Hypothalamus (tissue), 51 donors: ENCODE measurements at places on chromosomes 4 and X.

GRCh38 chrX:8183346-8183745, 12.3 kb upstream of the VCX2 start:
- no peak for DNase-seq

DNA sequence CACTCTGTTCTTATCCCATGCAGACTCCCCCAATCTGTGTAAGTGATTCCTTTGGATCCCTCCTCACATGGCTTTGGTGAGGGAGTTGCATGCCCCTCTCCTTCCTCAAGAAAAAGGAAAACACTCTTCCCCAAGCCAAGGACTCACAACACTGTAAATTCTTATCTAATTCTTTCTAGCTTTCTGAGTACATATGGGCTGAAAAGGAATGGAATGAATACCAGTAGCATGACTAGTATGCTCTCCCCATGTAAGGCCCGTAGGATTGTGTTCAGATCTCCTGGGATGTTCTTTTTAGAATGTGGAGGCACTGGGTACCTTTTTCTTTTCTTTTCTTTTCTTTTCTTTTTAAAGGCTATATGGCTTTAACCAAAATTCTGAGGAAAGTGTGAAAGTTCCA, 17.0 kb upstream of the MAGED1 start:
- no peak for DNase-seq

DNA sequence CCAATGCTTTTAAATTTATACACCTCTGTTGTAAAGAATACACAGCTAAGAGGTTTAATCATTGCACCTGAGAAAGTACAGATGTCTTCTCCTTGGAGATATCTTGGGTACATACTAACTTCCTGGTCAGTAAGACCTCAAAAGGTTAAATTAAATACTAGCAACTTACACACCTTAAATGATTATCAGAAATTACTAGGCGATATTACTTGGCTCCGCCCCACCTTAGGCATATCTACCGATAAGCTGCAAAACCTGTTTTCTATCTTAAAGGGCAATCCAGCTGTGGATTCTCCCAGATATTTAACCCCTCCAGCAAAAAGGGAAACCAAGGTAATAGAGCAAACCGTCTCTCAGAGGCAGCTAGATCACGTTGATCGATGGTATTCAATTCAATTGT, 819.4 kb downstream of the FAM133A start:
- no peak for DNase-seq

DNA sequence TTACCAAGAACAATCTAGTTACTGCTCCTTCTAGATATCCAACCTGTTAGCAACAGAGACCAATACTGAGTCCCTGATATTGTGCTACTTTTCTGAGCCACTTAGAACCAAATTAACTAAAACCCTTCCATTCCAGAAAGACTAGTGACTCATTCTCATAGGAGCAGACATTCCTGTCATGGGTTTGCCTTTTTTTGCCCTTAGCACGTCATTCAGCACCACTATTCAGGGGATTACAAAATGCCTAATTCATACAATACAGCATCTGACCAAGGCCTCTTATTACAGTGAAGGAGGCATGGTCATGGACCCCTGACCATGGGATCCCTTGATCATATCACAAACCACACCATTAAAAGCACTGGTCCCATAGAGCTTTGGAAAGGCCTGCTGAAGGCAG, 123.8 kb upstream of the CXCL13 start:
- DNase-seq, result no peak

- no peak for DNase-seq
These were observed 28.1 kb upstream of the RASGEF1B start for GRCh38 chr4:81499840-81500239.

DNA sequence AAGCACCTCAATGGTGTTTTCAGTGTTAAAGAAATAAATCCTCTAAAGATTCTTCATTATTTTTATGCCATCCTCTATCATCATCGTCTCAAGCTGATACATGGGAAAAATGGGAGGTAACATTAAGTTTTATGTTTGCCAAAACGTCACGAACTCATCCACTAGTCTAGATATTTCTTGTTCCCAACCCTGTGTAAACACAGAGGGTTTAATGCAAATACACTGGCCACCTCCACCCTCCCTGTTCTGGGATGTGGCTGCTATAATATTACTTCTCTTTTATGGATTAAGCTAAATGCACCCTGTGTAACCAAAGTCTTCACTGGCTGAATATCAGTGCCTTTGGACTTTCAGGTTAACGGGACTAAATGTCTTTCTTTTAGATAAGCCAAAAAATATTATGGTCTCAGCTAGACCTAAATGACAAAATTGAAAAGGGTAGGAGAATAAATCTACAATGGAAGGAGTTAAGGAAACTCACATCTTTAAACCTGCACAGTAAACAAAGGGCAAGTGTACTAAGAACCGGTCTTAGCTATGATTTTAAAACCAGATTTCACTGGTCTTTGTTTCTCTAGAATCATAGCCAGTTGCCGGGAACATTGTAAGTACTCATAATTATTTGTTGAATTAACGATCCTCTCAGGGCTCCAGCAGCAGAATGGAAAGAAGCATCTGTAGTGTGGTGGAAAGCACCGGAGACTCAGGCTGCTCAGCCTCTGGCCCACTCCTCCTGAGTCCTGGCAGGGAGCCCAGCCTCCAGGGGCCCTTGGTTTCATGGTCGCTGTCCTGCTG, 103.5 kb upstream of the NOCT start:
- DNase-seq, result no peak

DNA sequence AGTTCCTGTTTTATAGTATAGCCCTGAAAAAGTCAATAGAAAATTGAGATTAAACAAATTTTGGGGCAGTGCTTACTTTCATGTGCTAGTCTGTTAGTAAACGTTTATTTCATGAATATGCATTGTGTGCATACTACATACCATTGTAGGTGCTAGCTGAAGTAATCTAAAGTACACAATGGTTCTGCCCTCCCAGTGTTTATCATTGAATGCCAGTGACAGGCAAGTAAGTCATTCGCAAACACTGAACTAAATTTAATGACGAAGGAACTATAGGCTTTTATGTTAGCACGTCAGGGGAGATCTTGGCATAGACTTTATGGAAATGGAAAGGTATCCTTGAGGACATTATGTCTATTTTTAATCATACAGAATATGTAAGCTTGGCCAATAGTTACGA, 426.9 kb upstream of the EPHA5 start:
- DNase-seq, result no peak

- no peak for DNase-seq
These were observed 146.7 kb upstream of the FAM9B start for GRCh38 chrX:9180623-9181022.

DNA sequence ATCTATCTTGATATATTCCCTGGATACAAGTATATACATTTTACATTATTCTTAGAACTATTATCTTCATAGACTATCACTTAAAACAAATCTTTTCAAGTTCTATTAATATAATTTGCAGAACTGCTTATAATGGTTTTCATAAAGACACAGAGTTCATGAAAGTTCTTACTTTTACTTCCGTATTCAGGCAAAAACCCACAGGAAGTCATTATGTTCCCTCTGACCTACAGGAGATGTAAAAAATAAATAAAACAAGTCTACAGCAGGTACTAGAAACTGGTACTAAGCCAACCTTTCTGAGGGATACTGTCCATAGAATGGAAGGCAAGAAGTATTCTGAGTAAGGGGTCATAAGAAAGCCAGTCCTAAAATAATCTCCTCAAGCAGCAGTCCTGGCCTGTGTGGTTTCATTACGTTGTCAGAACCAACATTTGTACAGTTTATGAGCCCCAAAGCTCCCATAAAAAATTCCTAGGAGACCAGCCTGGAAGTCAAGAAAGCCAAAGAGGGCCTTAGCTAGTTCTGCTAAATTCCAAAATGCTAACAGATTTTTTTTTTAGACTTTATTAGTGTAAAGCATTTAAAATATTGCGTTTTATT, 68.6 kb downstream of the CAMK2D start:
- DNase-seq, result no peak

GRCh38 chr4:151888367-151888866, 127.6 kb upstream of the GATB start:
- DNase-seq, result no peak

DNA sequence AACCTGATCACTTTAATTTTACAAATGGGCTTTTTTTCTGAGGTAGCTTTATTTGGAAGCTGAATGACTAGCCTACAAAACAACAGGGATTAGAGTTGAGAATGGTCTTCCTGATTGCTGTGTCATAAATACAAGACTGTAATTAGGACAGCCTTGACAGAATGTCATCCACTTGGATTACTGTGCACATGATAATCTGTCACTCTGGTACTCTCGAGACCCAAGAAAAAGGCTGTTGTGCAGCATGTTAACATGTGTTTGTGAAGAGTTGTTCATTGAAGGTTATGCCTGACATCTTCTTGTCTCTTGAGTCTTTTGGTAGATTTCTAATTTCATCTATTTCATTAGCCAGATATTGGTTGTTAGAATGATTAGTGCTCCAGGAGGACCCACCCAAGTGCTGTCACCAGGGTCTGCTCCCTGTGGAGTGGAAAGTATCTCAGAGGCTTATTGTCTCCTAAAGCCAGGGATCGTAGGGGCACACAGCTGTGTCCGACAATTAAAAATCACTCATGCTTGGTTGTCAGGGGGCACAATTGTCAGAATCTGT, 212.2 kb upstream of the GPRIN3 start:
- no peak for DNase-seq

DNA sequence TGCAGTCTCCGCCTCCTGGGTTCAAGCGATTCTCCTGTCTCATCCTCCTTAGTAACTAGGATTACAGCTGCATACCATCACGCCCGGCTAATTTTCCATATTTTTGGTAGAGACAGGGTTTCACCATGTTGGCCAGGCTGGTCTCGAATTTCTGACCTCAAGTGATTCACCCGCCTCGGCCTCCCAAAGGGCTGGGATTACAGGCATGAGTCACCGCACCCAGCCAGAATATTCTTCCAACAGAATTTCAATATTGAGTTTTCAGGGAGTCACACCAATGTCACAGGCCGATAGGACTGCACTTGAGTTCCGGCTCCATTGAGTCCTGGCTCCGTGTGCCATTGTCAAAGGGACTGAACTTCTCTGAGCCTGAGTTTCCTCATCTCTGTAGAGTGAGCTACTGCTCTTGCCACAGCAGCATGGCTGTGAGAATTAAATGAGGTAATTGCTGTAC, 82.9 kb downstream of the CLCN4 start:
- DNase-seq, result no peak

DNA sequence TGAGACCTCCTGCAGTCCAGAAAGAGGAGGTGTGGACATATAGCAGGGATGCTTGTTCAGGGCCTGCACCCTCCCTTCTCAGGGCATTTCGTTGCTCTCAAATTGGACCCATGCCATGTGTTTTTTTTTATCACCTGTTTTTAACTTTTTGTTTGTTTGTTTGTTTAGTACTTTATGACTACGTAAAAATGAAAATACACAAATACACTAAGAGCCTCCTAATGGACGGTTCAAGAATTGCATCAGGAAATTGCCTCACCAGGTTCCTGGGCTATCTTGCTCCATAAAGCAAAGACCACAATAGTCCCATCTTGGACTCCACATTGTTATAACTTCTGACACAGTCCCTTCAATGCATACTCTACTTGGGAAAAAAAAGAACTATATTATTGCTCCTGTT, 1685.9 kb upstream of the TENM3 start:
- DNase-seq, result no peak

DNA sequence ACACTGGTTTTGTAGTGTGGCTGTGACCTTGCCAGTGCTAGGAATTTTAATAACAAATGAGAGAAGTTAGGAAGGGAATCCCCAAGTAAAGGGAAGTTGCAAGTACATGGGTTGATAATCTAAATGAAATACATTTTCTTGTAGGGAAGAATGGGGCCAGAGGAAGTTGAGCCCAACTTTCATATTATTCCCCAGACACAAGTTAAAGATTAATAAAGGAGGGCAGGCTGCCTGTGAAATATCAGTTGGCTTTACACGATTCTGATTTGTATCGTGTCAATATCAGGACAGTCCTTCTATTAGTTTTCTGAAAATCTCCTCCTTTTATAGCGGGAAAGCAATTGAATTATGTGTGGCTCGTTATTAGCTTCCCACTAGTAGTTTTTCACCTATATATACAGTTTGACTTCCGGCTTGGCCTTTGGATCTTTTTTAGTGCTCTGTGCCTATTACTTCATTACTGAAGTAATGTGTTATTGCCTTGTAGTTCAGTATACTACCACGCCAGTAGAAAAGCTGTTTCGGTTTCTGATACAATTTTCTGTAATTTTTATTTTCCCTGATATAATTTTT, 1.7 kb downstream of the PDLIM5 start:
- no peak for DNase-seq

- no peak for DNase-seq
These were observed 56.7 kb downstream of the PCDH19 start for GRCh38 chrX:100353326-100353725.

GRCh38 chr4:36758312-36759178, 477.1 kb downstream of the DTHD1 start:
- no peak for DNase-seq

- no peak for DNase-seq
These were observed 56.7 kb downstream of the STOX2 start for GRCh38 chr4:183961795-183962194.
